Umbilical cord (tissue), 2 donors: ENCODE measurements at places on chromosomes 7 and 10. TPM values are rescaled to one million over a fixed set of nuclear protein-coding genes. Genes with fewer than 3 reads are reported as not detected.
A peak's percentile ranks its signal among the peaks of the same experiment; 100 is the strongest.

DNA sequence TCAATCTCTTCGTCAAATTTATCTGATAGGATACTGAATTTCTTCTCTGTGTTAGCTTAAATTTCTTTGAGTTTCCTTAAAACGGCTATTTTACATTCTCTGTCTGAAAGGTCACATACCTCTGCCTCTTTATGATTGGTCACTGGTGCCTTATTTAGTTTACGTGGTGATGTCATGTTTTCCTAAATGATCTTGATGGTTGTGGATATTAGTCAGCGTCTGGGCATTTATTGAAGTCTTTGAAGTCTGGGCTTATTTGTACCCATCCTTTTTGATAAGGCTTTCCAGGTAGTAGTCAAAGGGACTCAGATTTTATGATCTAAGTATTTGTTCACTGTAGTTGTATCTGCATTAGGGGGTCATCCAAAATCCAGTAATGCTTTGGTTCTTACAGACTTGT lies 1407.5 kb upstream of the LRRTM3 start:
- no peak for DNase-seq

DNA sequence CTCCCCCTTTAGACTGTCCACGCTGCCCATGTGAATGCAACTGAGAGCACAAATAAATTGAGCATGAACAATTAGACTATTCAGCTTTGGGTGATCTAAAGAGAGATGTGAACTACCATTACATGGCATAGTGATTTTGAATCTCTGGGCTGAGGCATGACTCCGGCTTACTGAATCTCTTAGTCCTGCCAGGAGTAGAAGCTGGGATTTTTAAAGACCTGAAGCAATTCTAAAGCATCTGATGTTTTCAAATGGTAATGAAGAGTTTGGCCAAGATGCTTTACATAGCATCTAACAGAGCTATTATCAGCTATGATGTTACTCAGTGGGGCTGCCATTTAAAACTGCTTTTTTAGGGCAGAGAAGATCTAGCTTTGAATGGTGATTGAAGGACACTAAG lies 1059.1 kb downstream of the SORCS3 start:
- no peak for DNase-seq

GRCh38 chr10:49615721-49616120 lies 1.9 kb downstream of the CHAT start:
- DNase-seq, result no peak

DNA sequence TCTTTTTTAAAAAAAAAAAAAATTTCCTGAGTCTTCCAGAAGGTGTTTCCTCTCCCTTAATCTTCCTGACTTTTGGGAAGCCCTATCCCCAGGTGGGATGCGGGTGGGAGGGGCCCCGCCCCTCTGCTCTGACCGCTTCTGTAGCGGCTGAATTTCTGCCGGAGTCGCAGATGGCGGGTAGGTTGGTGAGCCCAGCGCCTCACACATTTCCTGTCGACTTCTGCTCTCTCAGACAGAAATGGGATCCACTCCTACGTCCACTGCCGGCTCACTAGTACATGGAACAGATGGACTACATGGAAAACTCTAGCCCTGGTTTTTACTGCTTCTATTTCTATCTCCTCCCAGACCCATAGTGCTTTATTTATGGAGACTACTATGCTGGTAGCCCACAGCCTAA lies 90.9 kb downstream of the NEUROD6 start:
- DNase-seq, result no peak

DNA sequence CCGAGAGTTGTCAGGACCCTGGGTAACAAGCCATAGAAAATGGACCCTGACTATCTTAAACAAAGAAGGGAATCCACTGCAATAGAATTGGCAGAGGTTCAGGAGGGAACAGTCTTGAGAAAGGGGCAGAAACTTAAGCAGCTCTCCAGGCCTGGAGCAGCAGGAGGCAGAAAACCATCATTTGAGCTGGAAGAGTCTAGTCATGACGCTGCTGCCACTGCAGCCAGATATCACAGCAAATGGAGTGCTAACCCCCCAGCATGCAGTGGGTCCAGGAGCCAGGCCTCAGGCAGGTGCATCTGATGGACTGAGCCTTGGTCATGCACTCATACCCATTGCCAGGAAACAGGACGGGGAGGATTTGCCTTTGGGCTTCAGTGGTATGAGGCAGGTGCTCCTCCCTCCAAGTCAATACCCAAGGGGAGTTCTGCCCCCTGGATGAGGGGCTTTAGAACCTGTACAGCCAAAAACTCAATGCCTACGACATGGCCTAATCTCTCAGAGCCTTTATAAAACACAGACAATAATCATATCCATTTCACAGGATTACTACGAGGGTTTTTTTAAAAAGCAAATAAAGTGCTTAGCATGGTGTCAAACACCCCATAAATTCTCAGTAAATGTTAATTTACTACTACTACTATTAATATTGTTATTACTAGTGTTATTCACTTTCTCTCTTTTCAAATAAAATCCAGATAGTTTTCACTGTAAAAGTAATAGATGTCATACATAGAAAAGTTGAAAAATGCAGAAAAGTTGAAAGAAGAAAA lies 30.7 kb downstream of the DUSP5 start:
- no peak for DNase-seq

GRCh38 chr7:90180011-90180585 lies 25.8 kb downstream of the STEAP1 start:
- DNase-seq, result no peak

DNA sequence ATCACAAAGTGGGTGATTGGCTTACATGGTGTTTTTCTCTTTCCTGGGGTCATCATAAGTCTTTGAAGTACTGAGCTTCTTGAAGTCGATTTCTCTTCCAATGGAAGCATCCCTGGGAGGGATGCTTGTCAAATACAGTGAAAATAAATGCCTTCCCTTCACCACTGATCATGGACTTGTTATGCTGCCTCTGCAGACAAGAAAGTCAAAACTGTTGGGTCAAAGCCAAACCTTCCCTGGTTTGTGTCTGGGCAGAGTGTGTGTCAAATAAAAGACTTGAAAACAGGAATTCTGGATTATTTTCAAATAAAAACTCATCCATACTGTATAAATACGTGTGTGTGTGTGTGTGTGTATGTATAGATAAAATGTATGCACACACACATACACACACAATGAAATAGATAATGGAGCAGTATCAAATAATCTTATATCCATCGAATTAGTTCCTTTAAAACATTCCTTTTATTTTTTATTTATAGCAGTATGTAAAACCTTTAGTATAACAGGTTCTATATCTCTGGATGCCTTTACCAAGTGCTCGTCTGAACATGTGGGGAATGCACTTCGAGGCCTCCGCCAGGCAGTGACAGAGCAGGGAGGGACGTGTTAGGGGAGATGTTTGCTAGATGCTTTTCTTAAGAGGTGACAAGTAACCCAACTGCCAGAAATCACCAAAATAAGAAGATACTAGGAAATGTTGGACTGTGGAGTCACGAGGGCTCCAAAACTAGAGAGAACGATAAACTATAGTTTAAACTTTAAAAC lies 27.2 kb upstream of the WNT16 start:
- DNase-seq, result peak; percentile 81

DNA sequence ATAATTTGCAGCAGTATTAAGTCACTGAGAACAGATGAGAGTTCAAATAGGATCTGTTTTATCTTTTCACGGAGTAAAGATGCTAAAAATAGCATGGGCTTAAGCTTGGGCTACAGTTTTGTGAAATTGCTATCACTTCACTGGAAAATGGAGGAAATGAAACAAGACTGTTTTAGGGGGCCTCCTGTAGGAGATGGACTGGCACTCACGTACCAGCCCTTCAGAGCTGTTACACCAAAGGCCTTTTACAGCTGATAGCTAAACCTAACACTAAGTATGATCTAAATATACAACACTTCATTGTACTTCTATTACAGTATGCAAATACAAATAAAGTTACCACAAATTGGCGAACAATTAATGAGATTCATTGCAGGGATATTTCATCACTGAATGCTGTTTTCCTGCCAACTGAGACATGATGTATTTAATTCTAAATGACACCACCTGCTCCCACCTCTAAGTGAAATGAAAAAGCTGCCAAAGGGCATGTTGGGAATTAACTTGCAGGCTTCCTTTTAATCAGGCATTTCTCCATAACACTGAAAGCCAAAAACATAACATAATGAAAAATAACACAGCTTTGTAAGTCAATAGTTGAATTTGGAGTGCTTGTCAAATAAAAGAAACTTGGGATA lies 304.5 kb upstream of the LRRN3 start:
- peak; percentile 54 for DNase-seq

- DNase-seq, result no peak
Measured at GRCh38 chr7:12911053-12911452, 223.6 kb downstream of the ARL4A start.

GRCh38 chr10:120749856-120750566 lies 101.2 kb upstream of the WDR11 start:
- DNase-seq, result peak; percentile 29

GRCh38 chr7:110534241-110534931 lies 556.5 kb upstream of the LRRN3 start:
- peak; percentile 90 for DNase-seq

DNA sequence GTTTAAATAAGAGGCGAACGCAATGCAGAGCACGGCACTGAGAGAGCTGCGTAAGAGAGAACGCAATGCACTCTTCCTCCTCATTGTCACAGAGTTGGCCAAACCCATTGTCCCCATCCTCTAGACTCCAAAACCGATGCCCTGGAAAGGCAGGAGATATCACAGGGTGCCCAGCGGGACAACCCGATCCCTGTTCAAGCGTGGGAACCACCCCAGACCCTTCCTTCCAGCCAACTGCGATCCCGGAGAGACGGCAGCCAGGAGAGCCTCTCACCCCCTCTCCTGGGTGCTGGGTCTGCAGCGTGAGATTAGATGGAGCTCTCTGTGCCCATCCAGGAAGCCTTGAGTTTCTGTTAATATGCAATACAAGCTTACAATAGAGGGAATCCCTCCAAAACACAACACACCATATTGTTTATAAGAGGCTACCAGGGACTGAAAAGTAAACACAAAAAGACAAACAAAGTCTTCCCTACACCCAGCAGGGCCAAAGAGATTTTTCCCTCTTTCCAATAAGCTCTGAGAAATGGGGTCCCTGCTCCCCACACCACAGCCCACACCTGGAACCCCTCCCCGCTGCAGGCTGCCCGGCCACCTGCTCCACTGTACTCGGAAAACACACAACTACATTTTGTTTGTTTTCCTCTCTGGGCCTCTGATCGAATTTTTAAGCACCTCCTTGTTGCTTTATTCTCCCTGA lies 187.6 kb downstream of the ADARB2 start:
- no peak for DNase-seq

- peak; percentile 57 for DNase-seq
Measured at GRCh38 chr7:70040970-70041766, 442.9 kb downstream of the AUTS2 start.

DNA sequence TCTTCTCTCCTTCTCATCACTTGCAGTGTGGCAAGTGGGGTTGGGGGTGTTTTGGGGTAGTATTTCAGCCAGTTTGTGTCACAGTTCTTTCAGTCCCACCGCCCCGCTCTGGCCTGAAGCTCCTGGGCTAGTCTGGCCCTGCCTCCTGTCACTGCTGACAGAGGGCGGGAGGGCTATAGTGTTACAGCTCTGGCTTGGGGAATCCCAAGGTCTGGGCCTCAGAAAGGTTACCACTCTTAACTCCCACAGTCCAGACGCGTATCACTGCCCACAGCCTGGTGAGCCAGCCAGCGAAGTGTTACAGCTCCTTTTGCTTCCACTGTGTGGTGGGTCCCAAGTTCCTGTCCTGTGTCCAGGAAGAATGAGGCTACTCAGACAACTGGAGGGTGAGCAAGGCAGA lies 56.0 kb downstream of the ZNF777 start:
- no peak for DNase-seq

DNA sequence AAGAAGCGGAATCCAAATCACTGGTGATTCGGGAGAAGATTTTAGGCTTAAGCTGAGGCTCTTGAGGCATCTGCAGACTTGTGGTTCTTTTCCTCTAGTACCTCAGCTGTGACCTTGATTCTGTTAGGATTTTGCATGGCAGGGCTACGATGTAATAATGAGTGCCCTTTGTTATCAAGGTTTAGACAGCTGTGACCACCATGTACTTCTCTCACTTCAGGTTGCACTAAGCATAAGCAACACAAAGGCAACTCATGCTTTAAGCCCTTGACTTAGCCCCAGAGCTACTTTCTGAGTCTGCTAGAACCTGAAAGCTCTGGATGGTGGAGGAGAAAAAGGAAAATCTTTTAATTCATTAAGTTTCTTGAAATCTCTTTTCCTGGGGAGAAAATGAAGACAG lies 1052.3 kb upstream of the PHF14 start:
- DNase-seq, result no peak

DNA sequence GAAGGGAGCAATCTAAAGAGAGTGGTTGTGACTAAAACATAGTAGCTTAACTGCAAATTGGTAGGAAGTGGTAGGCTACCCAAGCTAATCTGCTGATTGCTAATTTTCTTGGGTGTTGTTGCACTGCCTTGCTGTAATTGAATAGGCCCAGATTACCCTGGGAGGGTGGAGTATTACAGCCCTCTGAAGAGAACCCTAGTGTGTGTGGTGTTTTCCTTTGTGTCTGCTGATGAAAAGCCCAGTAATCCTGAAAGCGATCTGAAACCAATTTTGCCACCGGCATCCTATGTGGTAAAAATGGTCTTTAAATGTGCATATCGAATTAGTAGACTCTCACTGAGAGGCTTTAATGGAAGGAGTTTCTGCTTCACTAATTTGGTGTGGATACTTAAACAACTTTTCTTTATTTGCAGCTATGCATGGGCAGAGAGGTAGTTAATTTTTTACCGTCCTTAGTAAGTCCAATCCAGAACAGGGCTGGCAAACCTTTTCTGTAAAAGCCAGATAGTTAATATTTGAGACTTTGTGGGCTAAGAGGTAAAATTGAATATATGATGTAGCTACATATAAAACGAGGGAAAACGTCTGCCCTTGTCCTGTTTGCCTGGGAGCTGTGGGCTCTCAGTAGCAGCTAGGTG lies 92.5 kb downstream of the CSTF2T start:
- DNase-seq, result no peak

DNA sequence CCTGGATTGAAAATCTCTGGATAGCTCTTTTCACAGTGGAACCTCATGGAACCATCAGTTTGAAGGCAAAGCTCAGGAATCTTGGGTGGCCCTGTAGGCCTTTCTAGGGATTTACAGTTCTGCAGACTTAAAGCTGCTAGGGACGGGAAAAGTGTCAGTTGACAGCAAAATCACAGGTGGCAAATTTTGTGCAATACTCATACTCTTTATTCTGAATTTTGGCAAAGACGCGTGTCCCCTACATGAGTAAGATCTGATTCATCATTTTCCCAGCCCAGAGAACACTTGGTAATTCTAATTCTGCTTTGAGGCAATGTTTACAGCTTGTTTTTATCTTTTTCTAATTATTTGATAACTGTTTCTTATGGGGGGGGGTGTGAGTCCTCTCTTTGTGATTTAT lies 3.6 kb downstream of the LRRC17 start:
- no peak for DNase-seq

GRCh38 chr10:117408436-117409384 lies 33.5 kb upstream of the PDZD8 start:
- no peak for DNase-seq

Gene IFIT1B
- total RNA-seq, result 26.5 TPM

Gene UCN3
- total RNA-seq, result not detected

Gene TAS2R5
- 0.72 TPM for total RNA-seq

Gene CYP3A4
- total RNA-seq, result 0.72 TPM

Gene COBL
- total RNA-seq, result 5.3 TPM

Gene TMEM139
- 0.72 TPM for total RNA-seq

Gene RHEB
- 83.8 TPM for total RNA-seq

Gene PDZD7
- 0.48 TPM for total RNA-seq

Gene GPR141
- 2.4 TPM for total RNA-seq

Gene AKR1C8
- total RNA-seq, result 2.9 TPM

Gene PRTFDC1
- total RNA-seq, result 15.9 TPM

Gene KIAA1549
- total RNA-seq, result 3.4 TPM

Gene LIPF
- 5.5 TPM for total RNA-seq

Gene ZNF800
- 33.0 TPM for total RNA-seq

Gene DGKI
- total RNA-seq, result 76.1 TPM
